SJSA1 (cell line): ENCODE measurements at places on chromosomes 5 and 9. TPM values are rescaled to one million over a fixed set of nuclear protein-coding genes. Genes with fewer than 3 reads are reported as not detected.
A peak's percentile ranks its signal among the peaks of the same experiment; 100 is the strongest.

The TPPP gene
- total RNA-seq: not detected in 2 replicates

DNA sequence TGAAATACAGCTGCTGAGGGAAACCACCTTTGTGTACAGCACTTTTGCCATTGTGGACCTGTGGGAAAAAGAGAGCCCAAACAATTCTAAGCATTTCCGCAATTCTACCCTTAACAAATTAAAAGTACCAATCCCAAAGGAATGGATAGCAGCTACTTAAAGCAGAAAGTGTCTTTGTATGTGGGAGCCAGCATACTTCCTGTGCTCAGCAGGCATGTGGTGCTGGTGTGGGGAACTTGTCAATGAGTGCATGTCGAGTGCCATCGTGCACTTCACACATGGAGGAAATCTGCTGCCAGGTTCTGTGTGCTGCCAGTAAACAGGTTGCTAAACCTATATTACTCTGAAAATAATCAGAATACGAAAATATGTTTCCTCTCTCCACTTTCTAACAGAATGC, 399.0 kb downstream of the LRRC70 start:
- no peak overlapping the region for H3K27ac ChIP-seq
- no peaks in the 10 kb centered on the region for H3K36me3 ChIP-seq
- H3K4me3 ChIP-seq: no peak overlapping the region
- no peak for DNase-seq
- H3K4me1 ChIP-seq: no peaks in the 10 kb centered on the region

- no peaks in the 10 kb centered on the region for H3K27me3 ChIP-seq
- no peak overlapping the region for H3K4me3 ChIP-seq
- H3K27ac ChIP-seq: no peak overlapping the region
Observed at GRCh38 chr9:91161465-91162300, 200.0 kb downstream of the AUH start.

The FOXD4L4 gene
- total RNA-seq: not detected in 2 replicates

DNA sequence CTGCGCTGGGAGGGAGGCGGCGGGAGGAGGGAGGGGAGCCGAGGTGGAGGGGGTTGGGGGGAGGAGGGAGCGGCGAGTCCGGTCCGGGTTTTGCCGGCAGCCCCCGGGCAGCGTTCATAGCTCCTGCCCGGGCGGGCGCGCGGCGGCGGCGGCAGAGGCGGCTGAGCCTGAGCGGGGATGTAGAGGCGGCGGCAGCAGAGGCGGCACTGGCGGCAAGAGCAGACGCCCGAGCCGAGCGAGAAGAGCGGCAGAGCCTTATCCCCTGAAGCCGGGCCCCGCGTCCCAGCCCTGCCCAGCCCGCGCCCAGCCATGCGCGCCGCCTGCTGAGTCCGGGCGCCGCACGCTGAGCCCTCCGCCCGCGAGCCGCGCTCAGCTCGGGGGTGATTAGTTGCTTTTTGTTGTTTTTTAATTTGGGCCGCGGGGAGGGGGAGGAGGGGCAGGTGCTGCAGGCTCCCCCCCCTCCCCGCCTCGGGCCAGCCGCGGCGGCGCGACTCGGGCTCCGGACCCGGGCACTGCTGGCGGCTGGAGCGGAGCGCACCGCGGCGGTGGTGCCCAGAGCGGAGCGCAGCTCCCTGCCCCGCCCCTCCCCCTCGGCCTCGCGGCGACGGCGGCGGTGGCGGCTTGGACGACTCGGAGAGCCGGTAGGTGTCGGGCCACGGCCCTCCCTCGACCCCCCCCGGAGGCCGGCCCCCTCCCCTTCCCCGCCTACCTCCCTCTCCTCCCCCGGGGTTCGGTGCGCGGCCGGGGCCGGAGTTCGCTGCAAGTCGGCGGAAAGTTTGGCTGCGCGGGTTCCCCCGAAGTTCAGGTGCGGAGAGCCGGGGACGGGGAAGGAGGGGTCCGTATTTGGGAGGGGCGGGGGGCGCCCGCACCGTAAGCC, at the start of gene CXXC5:
CXXC5 (plus strand) TSS at position 145 of the 877 bp plus-strand sequence. CDS start 32,175 bp downstream, outside the sequence.
- DNase-seq: peak; percentile 92
- peak within 1 kb of the TSS; percentile 95 for H3K4me3 ChIP-seq
- H3K27ac ChIP-seq: peak within 1 kb of the TSS; percentile 4; the same call in 1 of the 2 replicates
- H3K4me1 ChIP-seq: peaks cover 45% of the 10 kb centered on the region
- H3K27me3 ChIP-seq: no peaks in the 10 kb centered on the region

The GGTA1 gene
- total RNA-seq: not detected in 2 replicates

DNA sequence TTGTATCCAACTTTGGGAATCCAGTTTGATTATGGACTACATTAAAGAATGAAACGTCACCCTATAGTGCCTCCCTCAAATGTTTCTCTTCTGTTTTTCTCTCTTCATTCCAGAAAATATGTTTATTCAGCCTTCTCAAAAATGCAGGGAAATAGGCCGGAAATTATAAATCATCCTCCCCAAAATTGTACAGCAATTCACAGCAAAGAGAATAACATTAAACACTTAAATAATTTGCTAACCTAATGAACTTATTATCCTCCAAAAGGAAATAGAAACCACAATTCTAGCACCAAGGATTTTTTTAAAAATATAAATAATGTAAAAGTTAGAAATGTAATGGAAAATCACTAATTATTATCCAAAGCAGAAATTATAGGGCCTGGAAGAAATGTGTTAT, 115.9 kb upstream of the CCNG1 start:
- H3K27me3 ChIP-seq: no peaks in the 10 kb centered on the region
- DNase-seq: no peak
- no peaks in the 10 kb centered on the region for H3K4me1 ChIP-seq
- no peaks in the 10 kb centered on the region for H3K36me3 ChIP-seq
- no peak overlapping the region for H3K27ac ChIP-seq

DNA sequence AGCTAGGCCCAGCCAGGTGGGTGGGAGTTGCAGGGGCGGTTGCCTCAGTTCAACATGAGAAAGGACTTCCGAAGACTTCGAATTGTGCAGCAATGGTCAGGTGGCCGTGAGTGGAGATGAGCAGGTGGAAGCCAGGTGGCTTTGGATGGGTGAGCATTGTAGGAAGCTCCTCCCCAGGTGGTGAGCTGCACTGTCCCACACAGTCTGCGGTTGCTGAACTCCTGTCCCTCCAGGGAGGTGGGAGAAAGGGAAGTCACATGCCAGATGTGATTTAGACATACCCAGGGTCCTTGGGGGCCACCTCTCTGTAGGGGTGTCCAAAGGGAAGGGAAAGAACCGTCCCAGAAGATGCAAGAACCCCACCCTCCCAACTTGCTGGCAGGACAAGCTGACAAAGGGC, 30.4 kb downstream of the COL15A1 start:
- no peaks in the 10 kb centered on the region for H3K36me3 ChIP-seq
- H3K27me3 ChIP-seq: 0 out of 2 replicates have a peak, but pooled peaks cover 6% of the 10 kb centered on the region
- H3K4me1 ChIP-seq: peaks cover 27% of the 10 kb centered on the region
- no peak overlapping the region for H3K4me3 ChIP-seq
